SK-MEL-5 (cell line): ENCODE measurements at places on chromosomes 1 and 21. TPM values are rescaled to one million over a fixed set of nuclear protein-coding genes. Genes with fewer than 3 reads are reported as not detected.

The ANKRD35 gene
- total RNA-seq, result not detected in 2 replicates

The FAM110D gene
- 0.05 TPM in 1 of 2 replicates, not detected in the other for total RNA-seq

The CTSK gene
- 0.69 and 0.74 TPM in 2 replicates for total RNA-seq

The ITLN2 gene
- total RNA-seq, result 0.69 and 0.90 TPM in 2 replicates
